ENCODE measurements at places on chromosomes 12 and 14. TPM values are rescaled to one million over a fixed set of nuclear protein-coding genes. Genes with fewer than 3 reads are reported as not detected.

DNA sequence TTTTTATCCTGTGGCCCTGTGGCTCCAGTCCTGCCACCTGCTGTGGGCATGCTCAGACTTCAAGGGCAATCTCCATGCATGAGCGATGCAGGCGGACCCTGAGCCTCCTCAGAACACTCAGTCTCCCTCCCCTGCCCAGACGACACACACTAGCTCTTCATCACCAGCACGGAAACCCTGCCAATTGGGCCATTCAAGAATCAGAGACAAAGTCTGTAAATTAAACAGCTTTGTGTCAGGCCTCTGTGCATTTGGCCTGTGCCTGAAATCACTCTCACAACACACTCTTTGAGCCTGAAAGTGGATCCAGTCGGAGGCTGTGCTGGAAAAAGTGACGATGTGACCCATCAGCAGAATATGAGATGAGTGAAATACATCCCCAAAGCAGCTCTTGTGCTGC is 12.5 kb downstream of the POU6F1 start:
- no peak overlapping the region for H3K4me3 ChIP-seq
- H3K27me3 ChIP-seq: no peaks in the 10 kb centered on the region
- H3K4me1 ChIP-seq: peaks cover 15% of the 10 kb centered on the region
- no peak for DNase-seq
- H3K27ac ChIP-seq: no peak overlapping the region
- H3K36me3 ChIP-seq: no peaks in the 10 kb centered on the region

CLEC9A gene
- not detected for total RNA-seq

NKX2-1 gene
- total RNA-seq: not detected

- H3K4me3 ChIP-seq: no peak overlapping the region
- H3K4me1 ChIP-seq: no peaks in the 10 kb centered on the region
- H3K27me3 ChIP-seq: peaks cover 5% of the 10 kb centered on the region
- H3K27ac ChIP-seq: no peak overlapping the region
- no peaks in the 10 kb centered on the region for H3K36me3 ChIP-seq
- DNase-seq: no peak
Measured at GRCh38 chr12:49891476-49891875, 12.2 kb downstream of the FAIM2 start.

INHBE gene
- not detected for total RNA-seq

STAB2 gene
- not detected for total RNA-seq

GRCh38 chr12:67650388-67651131 is 2.0 kb downstream of the DYRK2 start:
- DNase-seq: peak; percentile 10
- peaks cover 44% of the 10 kb centered on the region for H3K36me3 ChIP-seq
- H3K4me1 ChIP-seq: peaks cover 57% of the 10 kb centered on the region
- H3K27me3 ChIP-seq: no peaks in the 10 kb centered on the region

BDKRB1 gene
- total RNA-seq: not detected

DNA sequence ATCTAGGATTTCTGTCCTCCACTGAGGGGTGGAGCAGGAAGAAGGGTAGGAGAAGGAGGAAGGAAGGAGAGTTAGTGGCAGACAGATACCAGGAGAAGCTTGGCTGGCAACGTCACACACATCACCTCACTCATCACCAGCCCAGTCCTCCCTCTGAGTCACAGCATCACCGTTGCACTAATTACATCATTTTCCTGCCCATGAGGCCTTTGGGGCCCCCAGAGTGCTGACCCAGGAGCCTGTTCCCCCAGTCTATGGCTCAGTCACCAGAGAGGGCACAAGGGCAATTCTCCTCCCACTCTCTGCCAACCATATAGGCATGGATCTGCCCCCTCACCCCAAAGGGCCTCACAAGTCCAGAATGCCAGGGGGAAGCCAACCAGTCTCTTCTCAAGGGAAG is 4.6 kb downstream of the RND1 start:
- no peak overlapping the region for H3K4me3 ChIP-seq
- H3K27me3 ChIP-seq: peaks cover 27% of the 10 kb centered on the region
- no peak overlapping the region for H3K27ac ChIP-seq
- no peaks in the 10 kb centered on the region for H3K36me3 ChIP-seq
- peaks cover 23% of the 10 kb centered on the region for H3K4me1 ChIP-seq

RTL1 gene
- not detected for total RNA-seq

RBP5 gene
- total RNA-seq: not detected

DNA sequence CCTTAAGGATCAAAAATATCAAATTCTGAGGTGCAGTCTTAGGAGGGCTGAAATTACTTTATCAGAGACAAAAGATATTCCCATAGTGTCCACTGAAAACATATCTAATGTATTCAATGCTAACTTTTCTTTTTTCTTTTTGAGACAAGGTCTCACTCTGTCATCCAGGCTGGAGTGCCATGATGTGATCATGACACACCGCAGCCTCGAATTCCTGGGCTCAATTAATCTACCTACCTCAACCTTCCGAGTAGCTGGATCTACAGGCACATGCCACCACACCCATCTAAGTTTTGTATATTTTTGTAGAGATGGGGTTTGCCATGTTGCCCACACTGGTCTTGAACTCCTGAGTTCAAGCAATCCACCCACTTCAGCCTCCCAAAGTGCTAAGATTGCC is 68.3 kb downstream of the ZC3H14 start:
- H3K36me3 ChIP-seq: no peaks in the 10 kb centered on the region
- no peaks in the 10 kb centered on the region for H3K4me1 ChIP-seq
- H3K4me3 ChIP-seq: no peak overlapping the region
- no peak for DNase-seq
- no peak overlapping the region for H3K27ac ChIP-seq

GRCh38 chr12:39553476-39553875 is 66.1 kb downstream of the ABCD2 start:
- no peaks in the 10 kb centered on the region for H3K27me3 ChIP-seq
- peaks cover 51% of the 10 kb centered on the region for H3K36me3 ChIP-seq
- no peak for DNase-seq
- no peaks in the 10 kb centered on the region for H3K4me1 ChIP-seq

GRCh38 chr12:2283916-2284315 is 231.1 kb downstream of the CACNA1C start:
- no peaks in the 10 kb centered on the region for H3K4me1 ChIP-seq
- H3K36me3 ChIP-seq: no peaks in the 10 kb centered on the region
- peaks cover 11% of the 10 kb centered on the region for H3K27me3 ChIP-seq
- H3K27ac ChIP-seq: no peak overlapping the region

CCDC196 gene
- total RNA-seq: not detected

GRCh38 chr12:123757561-123757960 is 4.5 kb upstream of the DNAH10 start:
- H3K4me1 ChIP-seq: peaks cover 4% of the 10 kb centered on the region
- H3K27me3 ChIP-seq: no peaks in the 10 kb centered on the region
- no peak overlapping the region for H3K4me3 ChIP-seq
- H3K27ac ChIP-seq: no peak overlapping the region
- H3K36me3 ChIP-seq: peaks cover 18% of the 10 kb centered on the region
- no peak for DNase-seq

HCAR2 gene
- total RNA-seq: not detected

ASPG gene
- not detected for total RNA-seq

DNA sequence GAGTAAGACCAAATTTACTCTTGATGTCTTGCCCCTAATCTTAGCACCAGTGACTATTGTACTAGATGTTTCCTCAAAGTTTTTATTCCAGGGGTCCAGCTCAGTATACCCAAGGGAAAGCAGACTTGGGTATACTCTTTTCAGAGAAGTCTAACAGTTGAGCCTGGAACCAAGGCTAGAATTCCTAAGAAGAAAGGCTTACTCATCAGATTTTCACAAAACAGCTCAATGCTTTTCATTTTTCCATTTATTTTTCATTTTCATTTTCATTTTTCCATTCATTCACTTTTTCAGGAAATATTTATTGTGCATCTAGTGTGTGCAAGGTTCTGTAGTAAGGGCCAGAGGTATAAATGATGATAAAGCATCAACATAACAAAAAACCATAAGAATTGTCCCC is 143.2 kb downstream of the PHLDA1 start:
- no peak overlapping the region for H3K27ac ChIP-seq
- peaks cover 34% of the 10 kb centered on the region for H3K27me3 ChIP-seq
- DNase-seq: no peak
- no peak overlapping the region for H3K4me3 ChIP-seq
- no peaks in the 10 kb centered on the region for H3K36me3 ChIP-seq

CLEC4C gene
- not detected for total RNA-seq

GRCh38 chr14:55845963-55846825 is 266.2 kb downstream of the KTN1 start:
- no peaks in the 10 kb centered on the region for H3K27me3 ChIP-seq
- DNase-seq: no peak
- H3K4me3 ChIP-seq: no peak overlapping the region
- H3K36me3 ChIP-seq: no peaks in the 10 kb centered on the region
- H3K27ac ChIP-seq: no peak overlapping the region

EML1 gene
- not detected for total RNA-seq

ASCL1 gene
- not detected for total RNA-seq

LRP1-AS gene
- not detected for total RNA-seq

DNA sequence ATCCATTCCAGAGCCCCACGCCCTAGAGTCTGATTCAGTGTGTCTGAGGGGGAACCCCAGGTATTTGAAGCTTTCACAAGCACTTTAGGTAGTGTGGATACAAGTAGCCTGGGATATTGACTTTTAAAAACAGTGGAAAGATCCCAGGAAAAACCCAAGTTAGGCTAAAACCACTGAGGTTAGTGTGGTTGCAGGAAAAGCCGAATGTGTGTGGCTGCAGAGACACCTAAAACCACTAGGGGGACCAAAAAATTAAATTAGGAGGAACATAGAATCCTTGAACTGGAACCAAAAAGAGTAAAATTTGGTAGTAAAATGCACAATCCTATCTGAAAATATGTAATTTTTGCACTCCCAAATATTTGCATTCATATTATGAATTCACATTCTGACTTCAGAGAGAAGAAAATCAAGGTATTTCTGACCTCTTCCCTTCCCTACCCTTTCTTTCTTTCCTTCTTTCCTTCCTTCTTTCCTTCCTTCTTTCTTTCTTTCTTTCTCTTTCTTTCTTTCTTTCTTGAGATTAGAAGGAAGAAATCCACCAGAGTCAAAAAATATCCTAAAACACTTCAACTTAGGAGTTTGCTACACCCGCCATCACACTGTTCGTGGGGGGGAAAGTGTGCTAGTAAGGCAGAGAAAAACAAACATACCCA is 37.8 kb downstream of the SLCO1A2 start:
- H3K4me3 ChIP-seq: no peak overlapping the region
- no peaks in the 10 kb centered on the region for H3K36me3 ChIP-seq
- no peaks in the 10 kb centered on the region for H3K4me1 ChIP-seq
- peak; percentile 14 for DNase-seq
- H3K27me3 ChIP-seq: peaks cover 12% of the 10 kb centered on the region
- H3K27ac ChIP-seq: peak overlapping the region; percentile 41
